ENCODE measurements at places on chromosomes 7 and 10.

- DNase-seq, result no peak
Measured at GRCh38 chr7:153090209-153090608, 330.7 kb downstream of the ACTR3B start.

GRCh38 chr7:94323844-94324243, 70.9 kb upstream of the COL1A2 start:
- DNase-seq, result no peak

- DNase-seq, result no peak
Measured at GRCh38 chr10:30798646-30799185, 169.2 kb upstream of the LYZL2 start.

- no peak for DNase-seq
Measured at GRCh38 chr7:1136841-1137516, 23.0 kb downstream of the ZFAND2A start.

GRCh38 chr10:102633848-102634247, 10.4 kb upstream of the TRIM8 start:
- DNase-seq, result no peak

GRCh38 chr10:17989908-17990767, 38.4 kb downstream of the SLC39A12 start:
- no peak for DNase-seq

DNA sequence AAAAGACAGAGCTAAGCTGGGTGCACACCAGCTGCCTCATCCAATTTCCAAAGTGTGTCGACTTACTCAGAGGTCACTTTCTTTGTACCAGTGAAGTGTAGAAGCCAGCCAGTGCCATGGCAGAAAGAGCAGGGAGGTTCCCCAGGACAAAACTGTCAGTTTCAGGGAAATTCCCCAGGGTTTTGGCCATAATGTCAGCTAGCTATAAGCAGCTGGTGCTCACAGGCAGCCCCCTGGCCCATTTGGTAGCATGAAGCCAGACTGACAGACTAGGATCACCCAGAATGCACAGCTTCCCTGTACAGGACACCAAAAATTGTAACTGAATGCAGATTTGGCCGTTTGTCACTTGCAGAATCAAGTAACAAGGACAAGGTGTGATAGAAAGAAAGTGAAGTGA, 28.6 kb downstream of the MRPL32 start:
- no peak for DNase-seq

GRCh38 chr7:122626785-122627184, 72.1 kb downstream of the RNF133 start:
- DNase-seq, result peak; percentile 3

- DNase-seq, result no peak
Measured at GRCh38 chr10:108147346-108147745, 982.8 kb upstream of the SORCS1 start.

DNA sequence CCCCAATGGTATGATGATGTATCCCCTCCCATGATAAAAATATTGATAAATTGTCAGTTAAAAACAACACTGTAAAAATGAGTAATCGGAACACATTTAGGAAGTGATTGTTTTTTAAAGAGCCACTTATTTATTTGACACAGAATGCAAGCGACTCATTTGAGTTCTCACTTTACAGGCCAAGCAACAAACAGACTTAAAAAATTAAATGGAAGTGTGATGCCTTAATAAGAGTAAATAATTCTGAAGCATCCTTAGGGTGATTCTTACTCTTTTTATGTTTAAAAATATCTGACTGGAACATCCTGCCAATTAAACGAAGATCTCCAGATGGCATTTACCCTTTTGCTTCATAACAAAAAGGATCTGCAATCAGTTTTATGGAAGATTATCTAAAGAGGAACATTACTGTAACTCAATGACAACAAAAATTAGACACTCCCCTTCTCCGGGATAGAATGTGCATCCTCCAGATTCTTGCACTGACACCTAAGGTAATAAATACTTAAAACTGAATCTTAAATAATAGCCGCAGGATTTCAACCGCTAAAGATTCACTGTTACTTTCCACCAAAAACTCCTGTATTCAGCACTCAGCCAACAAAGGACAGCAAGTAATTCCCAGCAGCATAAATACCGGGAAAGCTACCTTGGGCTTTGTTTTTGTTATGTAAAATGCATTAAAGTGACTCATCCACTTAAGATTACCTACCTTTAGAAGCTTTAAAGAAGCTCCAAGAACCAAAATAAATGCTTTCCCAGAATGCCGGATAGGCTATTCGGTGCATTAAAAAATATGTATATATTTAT, 1.7 kb downstream of the CACNA2D1 start:
- DNase-seq, result no peak

DNA sequence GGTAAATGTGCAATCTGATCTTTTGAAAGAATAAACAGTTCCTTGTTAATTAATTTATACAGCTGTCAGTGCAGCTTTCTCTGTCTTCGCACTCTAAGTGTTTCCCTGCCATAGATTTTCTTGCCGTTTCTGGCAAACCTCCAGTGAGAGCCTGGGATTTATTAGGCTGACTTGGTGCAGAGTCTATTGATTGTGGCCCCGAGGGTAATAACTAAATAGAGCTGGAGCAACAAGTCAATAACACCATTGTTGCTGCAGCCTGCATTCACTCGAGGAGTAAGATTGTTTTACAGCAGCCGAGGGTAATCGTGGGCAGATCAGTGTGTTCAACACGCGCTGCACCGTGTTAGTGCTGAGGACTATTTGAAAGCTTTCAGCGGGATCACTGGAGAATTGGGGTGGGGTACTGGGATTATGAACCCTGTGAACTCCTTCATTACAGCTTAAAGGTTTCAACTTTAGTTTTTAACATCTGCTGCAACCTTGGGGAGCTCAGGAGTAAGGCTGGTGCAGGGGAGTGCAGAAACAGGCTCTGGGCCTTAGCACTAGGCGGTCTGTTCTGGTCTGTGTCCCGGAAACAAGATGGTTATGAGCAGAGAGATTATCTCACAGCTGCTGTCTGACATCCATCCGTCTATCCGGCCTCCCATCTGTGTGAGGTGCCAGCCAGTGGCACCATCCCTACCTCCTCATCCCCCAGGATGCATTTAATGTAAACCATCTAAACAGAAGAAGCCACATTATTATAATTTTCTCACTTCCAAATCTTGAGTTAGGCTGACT, 174.0 kb upstream of the TCF7L2 start:
- no peak for DNase-seq

DNA sequence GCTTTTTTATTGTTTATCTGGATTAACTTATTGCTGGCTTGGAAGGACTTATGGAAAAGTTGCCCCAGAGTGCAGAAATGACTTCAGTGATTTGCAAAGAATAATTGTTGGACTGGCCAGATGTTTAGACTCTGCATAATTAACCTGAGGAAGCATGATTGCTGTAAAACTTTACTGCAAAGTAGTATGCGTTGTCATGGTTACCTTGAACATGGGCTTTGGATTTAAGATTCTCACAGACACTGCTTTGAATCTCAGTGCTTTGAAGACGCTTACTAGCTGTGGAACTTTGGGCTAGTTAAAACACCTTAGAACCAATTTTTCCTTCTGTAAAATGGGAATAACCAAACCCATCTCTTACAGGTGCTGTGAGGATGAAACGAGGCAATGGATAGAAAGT, 425.2 kb upstream of the GALNT17 start:
- DNase-seq, result no peak

GRCh38 chr10:124417895-124418725, 613 bp downstream of the OAT start:
- peak; percentile 89 for DNase-seq

GRCh38 chr10:48232717-48233447, 41.6 kb downstream of the FRMPD2 start:
- no peak for DNase-seq

DNA sequence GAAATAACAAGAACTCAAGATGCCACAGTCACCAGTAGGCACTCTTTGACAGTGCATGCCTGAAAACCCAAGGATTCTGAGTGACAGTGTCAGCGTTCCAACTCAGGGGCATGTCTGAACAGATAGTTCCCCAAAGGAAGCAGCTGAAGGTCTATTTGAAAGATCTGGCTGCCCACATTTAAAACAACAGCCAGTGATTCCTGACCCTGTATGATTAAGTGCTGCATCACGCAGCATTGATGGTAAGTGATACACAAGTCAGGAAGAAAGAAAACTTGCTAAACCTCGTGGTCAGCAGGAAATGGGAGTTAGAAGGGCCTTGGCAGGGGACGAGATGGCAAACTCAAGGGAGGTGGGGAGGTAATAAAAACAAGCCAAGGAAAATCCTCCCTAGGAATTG, 1013.1 kb downstream of the TYW1 start:
- DNase-seq, result no peak

- no peak for DNase-seq
Measured at GRCh38 chr10:20343036-20343435, 526.8 kb downstream of the PLXDC2 start.

GRCh38 chr7:66362136-66362535, 157.0 kb downstream of the TPST1 start:
- no peak for DNase-seq

GRCh38 chr10:74011770-74012169, 13.9 kb downstream of the VCL start:
- DNase-seq, result peak; percentile 81

DNA sequence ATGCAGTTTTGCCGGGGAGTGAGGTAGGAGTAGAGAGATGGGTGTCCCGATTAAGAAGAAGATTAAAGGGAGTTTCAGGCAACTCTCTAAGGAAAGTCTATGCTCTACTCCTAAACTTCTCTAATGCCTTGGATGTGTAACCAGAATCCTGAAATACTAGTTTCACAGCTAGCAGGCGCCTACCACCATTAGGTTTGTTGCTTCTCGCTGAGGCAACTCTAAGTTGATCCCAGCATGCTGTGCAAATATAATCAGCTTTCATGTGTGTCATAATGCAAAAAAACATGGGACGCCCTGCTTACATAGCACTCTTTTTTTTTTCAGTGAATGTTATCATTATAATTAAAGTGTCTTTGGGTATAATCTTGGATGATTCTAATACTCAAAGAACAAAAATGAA, 50.4 kb upstream of the FAM3C start:
- DNase-seq, result peak; percentile 31

DNA sequence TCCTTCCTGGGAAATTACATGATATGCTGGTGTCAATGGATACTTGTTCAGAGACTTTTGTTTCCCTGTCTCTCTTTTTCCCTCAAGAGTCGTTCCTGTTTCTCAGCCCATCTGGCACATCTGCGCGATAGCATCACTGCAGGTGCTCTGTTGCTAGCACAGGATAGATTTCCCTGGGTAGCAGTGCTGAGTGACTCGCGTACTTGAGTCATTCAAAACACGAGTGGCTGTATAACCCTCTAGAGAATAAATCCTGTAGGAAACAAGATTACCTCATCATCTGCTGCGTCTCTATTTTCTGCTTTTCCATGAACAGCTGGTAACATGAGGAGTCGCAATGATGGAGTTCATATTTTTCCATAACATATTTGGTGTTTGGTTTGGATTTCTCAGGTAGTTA, 452.0 kb upstream of the FZD8 start:
- DNase-seq, result no peak

DNA sequence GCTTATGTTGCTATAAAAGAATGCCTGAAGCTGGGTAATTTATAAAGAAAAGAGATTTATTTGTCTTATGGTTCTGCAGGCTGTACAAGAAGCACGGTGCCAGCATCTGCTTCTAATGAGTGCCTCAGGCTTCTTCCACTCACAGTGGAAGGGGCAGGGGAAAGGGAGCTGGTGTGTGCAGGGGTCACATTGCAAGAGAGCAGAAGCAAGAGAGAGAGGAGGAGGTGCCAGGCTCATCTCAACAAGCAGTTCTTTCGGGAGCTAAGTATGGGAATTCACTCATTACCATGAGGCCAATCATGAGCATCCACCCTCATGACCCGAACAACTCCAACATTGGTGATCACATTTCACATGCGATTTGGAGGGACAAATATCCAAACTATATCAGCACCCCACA, 17.2 kb upstream of the SLK start:
- DNase-seq, result no peak

- no peak for DNase-seq
Measured at GRCh38 chr7:1886361-1887064, 216.4 kb downstream of the ELFN1 start.

DNA sequence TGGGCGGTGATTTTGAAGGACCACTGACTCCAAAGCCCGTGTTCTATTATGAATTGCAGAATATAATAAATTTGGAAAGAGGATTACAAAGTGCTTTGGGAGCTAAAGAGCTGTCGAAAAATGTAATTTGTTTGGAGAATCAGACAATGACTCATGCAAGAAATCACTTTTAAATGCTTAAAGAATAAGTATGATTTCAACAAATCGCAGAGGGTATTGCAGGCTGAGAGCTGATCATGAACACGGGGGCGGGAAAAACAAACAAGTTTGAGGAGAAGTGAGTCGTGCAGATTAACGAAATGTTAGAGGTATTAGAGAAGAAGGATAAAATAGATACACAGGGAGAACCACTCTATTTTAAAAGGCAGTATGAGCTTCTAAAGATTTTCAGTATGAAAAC, 4.9 kb upstream of the HACD1 start:
- DNase-seq, result no peak

- no peak for DNase-seq
Measured at GRCh38 chr7:38327637-38328036, 54.2 kb upstream of the TARP start.

- DNase-seq, result no peak
Measured at GRCh38 chr7:359226-359765, 69.3 kb downstream of the FOXL3 start.

- no peak for DNase-seq
Measured at GRCh38 chr7:42511027-42511426, 274.0 kb upstream of the GLI3 start.

DNA sequence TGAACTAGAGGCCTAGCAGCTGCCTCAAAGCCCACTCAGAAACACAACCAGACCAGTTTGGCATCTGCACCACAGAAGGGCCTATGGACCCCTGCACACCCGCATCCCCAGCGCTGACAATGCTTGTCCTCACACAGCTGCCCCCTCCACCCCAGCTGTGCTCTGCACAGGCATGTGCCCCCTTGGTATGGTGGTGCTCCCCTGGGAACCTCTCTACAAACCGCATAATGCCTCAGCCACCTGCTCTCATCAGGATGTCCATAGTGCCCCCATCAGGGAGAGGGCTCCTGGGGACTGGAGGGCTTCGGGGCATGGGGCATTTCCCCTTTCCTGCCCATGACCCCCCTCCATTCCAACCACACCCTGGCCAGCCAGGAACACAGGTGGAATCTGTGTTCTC, 347.5 kb downstream of the GRID1 start:
- DNase-seq, result no peak

DNA sequence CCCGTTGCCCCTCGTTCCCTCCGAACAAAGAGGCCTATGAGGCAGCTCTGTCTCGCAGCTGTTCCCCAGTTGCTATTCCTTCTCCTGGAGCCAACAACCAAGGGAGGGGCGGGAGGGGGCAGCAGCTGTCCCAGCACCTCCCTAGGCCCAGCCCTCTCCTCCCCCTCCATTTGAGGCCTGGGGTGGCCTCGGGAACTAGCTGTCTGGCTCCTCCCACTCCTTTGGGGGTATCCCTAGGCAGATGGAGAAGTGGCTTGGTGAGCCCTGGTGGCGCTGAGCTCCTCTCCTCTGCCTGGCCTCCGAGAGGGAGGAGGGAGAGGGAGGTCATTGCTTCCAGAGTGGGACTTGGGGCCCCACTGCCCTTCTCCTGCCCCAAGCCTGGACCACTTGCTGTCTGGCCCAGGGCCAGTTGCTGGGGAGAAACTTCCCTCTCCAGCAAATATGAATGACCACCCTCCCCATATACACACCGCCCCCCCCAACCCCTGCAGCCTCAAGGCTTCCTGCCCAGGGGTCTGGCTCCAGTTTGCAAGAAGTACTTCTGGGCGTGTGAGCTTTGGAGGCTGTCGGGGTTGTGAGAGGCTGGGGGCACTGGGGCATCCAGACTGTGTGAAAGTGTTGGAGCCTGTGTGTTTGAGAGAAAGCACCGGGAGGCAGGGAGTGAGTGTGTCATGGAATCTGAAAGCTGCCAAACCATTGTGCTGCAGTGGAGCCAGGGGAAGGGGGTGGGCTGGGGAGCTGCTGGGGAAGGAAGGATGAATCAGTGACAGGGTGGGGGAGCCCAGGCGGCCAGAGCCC, 3.1 kb downstream of the FLNC start:
- peak; percentile 68 for DNase-seq
